ENCODE measurements at places on chromosomes 5 and 9. TPM values are rescaled to one million over a fixed set of nuclear protein-coding genes. Genes with fewer than 3 reads are reported as not detected.

Gene OR2V2
- not detected for total RNA-seq

Gene PCSK5
- total RNA-seq, result not detected

Gene SOWAHA
- total RNA-seq, result not detected

Gene SOHLH1
- not detected for total RNA-seq

Gene ENTPD2
- total RNA-seq, result 13.4 TPM

Gene MEIKIN
- not detected for total RNA-seq

Gene CETN3
- total RNA-seq, result 24.8 TPM

Gene ORM2
- total RNA-seq, result not detected

Gene GPX8
- total RNA-seq, result 38.8 TPM

Gene UBAC1
- total RNA-seq, result 32.5 TPM

Gene EPB41L4A
- total RNA-seq, result 12.4 TPM

Gene C1QTNF2
- total RNA-seq, result not detected

Gene KIF4B
- total RNA-seq, result not detected

Gene NTRK2
- total RNA-seq, result not detected

Gene OTP
- total RNA-seq, result not detected

Gene SPACA9
- total RNA-seq, result 4.4 TPM

Gene GSN
- 21.9 TPM for total RNA-seq

Gene SLCO6A1
- not detected for total RNA-seq

Gene ABO
- not detected for total RNA-seq

Gene PTPRD
- not detected for total RNA-seq

Gene CER1
- total RNA-seq, result not detected

Gene ADAMTSL1
- not detected for total RNA-seq

Gene NINJ1
- 51.0 TPM for total RNA-seq

Gene VCAN
- total RNA-seq, result 44.1 TPM

Gene FGFR4
- total RNA-seq, result 1.5 TPM

Gene ST8SIA4
- total RNA-seq, result 0.54 TPM

Gene GPSM1
- 15.5 TPM for total RNA-seq

Gene PCDH1
- 15.7 TPM for total RNA-seq

Gene CYSRT1
- 1.4 TPM for total RNA-seq

Gene MACROH2A1
- total RNA-seq, result 306 TPM

Gene GFI1B
- total RNA-seq, result not detected

Gene PCDHA9
- total RNA-seq, result 0.25 TPM

Gene RNF224
- total RNA-seq, result 0.16 TPM

Data from MCF 10A (cell line).